Effector memory CD4-positive, alpha-beta T cell (primary cell): ENCODE measurements at places on chromosomes 16 and 17.

- H3K4me3 ChIP-seq: no peak overlapping the region
- no peak for DNase-seq
- H3K27me3 ChIP-seq: no peaks in the 10 kb centered on the region
- H3K27ac ChIP-seq: no peak overlapping the region
- H3K4me1 ChIP-seq: no peaks in the 10 kb centered on the region
These were observed 55.0 kb downstream of the PITPNM3 start for GRCh38 chr17:6501359-6501758.

GRCh38 chr17:74325376-74325742 lies 667 bp upstream of the KIF19 start:
- H3K27ac ChIP-seq: no peak overlapping the region
- H3K4me3 ChIP-seq: peak overlapping the region; percentile 26
- no peak for DNase-seq

DNA sequence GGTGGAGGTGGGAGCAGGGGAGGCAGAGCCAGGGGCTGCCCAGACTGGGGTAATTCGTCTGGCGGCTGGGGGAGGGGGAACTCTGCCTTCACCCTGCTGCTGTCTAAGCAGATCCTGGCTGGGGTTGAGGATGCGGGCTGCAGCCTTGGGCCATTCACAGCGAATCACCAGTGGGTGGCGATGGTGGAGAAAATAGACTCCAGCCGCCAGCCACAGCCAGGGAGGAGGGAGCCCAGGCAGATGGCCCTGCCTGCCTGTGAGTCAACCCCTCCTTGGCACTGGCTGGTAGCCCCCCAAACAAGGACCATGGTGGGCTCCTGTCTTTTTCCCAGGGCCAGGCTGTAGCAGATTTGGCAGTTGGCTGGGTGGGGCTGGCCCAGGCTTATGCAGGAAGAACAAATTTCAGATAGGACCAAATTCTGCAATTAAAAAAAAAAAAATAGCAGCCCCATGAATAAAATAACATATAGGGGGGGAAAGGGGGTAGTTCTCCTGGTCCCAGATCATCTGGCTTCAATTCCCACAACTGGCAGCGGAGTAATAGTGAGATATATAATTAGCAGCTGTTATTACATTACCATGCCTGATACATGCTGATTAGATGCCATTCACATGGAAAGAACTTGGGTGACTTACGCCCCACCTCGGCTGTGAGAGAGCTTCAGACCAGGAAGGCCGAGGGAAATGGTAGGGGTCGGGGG lies 41.5 kb upstream of the CDH5 start:
- no peak overlapping the region for H3K4me3 ChIP-seq
- no peaks in the 10 kb centered on the region for H3K36me3 ChIP-seq
- H3K27me3 ChIP-seq: peaks cover 5% of the 10 kb centered on the region
- H3K27ac ChIP-seq: no peak overlapping the region

GRCh38 chr16:88540346-88540977 lies 29.7 kb upstream of the ZC3H18 start:
- H3K4me1 ChIP-seq: peaks cover under 1% of the 10 kb centered on the region
- H3K4me3 ChIP-seq: no peak overlapping the region
- no peak overlapping the region for H3K27ac ChIP-seq
- H3K36me3 ChIP-seq: no peaks in the 10 kb centered on the region
- no peak for DNase-seq

GRCh38 chr17:46115699-46116098 lies 77.5 kb downstream of the KANSL1 start:
- no peak overlapping the region for H3K4me3 ChIP-seq
- no peaks in the 10 kb centered on the region for H3K27me3 ChIP-seq
- DNase-seq: no peak

DNA sequence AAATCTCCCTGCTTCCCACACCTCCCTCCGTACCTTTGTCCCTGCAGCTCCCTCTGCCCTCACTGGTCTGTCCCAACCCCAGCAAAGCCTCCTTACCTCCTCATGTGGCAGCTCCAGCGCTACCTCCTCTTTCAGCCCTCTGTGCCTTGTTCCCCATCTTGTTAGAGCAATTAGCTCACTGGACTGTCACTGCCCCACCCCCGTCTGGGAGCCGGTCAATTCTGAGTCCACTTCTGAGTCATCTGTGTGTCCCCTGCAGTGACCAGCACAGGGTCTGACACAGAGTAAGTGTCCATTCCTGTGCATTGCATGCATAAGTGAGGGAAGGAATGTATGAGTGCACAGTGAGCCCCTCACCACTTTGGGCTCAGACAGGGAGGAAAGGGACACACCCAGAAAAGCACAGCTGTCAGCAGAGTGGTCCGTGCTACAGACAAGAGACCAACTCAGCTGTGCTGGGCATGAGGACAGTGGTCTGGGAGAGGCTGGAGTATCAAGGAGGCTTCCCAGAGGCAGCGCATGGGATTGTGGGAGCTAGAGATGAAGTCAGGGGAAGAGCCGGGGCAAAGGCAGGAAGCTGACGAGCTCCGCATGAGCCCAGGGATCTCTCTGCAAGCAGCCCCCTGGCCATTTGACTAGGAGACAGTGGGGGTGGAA lies 45.9 kb downstream of the PITPNM3 start:
- DNase-seq: no peak
- H3K4me1 ChIP-seq: no peaks in the 10 kb centered on the region
- no peak overlapping the region for H3K27ac ChIP-seq
- H3K27me3 ChIP-seq: no peaks in the 10 kb centered on the region

DNA sequence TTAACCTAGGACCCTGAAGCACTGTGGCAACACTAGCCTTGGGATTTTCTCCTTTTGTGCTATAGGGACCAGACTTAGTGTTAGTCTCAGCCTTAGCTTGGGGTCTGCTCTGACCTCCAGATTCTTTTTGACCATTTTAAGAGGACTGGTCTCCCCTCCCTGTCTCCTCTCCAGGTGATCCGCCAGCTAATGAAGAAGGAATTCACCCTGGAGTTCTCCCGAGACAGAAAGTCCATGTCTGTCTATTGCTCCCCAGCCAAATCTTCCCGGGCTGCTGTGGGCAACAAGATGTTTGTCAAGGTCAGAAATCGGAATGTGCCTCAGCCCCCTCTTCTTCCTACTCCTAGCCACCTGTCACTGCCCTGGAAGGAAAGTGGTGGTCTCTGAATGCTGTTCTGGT lies 19.5 kb downstream of the ATP2A1 start:
- no peaks in the 10 kb centered on the region for H3K4me1 ChIP-seq
- no peak overlapping the region for H3K4me3 ChIP-seq
- no peak for DNase-seq
- H3K27me3 ChIP-seq: no peaks in the 10 kb centered on the region

DNA sequence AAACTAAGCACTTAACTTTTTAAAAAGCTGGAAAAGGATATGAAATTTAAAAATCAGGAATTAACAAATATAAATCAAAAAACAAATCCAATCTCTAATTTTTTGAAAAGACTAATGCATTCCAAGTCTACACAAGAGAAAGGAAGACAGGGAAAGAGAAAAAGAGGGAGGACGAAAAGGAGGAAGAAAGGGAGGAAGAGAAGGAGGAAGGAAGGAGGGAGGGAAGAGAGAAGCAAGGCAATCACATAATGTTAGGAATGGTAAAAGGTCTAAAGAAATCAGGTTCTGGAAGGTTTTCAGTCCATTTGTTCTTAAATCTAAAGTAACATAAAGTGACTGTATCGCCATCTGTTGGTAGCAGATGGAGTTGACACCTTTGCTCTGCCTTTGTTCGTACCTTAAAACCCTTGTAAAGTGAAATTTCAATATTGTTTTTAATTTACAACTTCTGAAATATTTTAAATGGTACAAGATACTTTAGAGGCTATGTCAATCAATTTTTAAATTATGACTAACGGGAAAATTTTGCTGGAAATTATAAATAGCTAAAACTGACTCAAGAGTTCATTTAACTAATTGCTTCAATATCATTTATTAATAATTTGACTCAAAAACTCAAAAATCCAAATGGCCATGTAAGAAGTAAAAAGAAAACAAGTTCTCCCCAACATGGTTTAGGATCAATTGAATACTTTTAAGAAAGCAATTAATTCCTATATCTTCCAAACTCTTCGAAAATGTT lies 20.4 kb upstream of the CDYL2 start:
- no peaks in the 10 kb centered on the region for H3K36me3 ChIP-seq
- H3K27me3 ChIP-seq: no peaks in the 10 kb centered on the region
- DNase-seq: peak; percentile 9
- H3K4me1 ChIP-seq: no peaks in the 10 kb centered on the region
- H3K27ac ChIP-seq: no peak overlapping the region

GRCh38 chr16:630249-630814 lies 453 bp upstream of the WFIKKN1 start:
- H3K27ac ChIP-seq: no peak overlapping the region
- no peak overlapping the region for H3K4me3 ChIP-seq
- peaks cover 11% of the 10 kb centered on the region for H3K36me3 ChIP-seq
- peaks cover 5% of the 10 kb centered on the region for H3K4me1 ChIP-seq
- no peaks in the 10 kb centered on the region for H3K27me3 ChIP-seq

DNA sequence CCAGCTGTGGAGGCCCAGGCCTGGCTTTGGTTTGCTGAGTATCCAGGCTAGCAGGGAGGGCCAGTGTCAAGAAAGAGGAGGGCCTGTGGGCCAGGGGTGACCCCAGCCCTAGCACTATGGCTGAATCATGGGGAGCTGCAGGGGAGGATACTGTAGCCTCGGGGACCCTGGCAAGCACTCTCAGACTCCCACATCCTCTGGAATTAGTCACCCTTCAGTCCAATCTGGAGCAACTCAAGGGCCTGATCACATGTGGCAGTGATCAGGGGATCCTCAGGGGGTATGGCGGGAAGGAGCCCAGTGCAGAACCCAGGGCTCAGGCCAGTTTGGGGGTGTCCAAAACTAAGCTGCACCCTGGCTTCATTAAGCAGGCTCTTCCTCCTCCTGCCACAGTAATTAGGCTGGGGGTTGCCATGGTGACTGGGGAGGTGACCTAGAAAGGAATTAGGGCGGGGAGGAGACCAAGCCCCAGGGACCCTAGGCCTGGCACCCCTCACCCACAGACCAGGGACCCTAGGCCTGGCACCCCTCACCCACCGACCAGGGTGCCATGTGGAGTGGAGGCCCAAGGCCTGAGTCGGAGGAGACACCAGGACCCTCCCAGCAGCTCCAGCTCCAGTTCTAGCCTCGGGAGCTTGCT lies 5.8 kb downstream of the NLGN2 start:
- no peaks in the 10 kb centered on the region for H3K36me3 ChIP-seq
- no peaks in the 10 kb centered on the region for H3K4me1 ChIP-seq
- no peak for DNase-seq

DNA sequence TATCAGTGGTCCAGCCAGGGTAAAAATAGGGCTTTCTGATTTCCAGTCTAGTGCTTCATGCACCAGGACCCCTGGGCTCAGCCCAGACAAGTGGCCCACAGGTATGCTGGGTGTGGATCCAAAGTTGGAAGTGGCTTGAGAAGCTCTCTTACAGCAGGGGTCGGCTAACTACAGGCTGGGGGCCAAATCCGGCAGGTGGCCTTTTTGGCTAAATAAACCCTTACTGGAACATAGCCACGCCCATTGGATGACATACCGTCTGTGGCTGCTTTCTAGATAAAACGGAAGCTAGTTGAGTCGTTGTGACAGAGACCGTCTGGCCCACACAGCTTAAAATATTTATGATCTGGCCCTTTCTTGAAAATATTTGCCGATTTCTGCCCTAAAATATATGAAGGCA lies 119.0 kb upstream of the CDC42EP4 start:
- no peaks in the 10 kb centered on the region for H3K4me1 ChIP-seq
- H3K36me3 ChIP-seq: no peaks in the 10 kb centered on the region
- DNase-seq: no peak
- no peaks in the 10 kb centered on the region for H3K27me3 ChIP-seq
- H3K4me3 ChIP-seq: no peak overlapping the region

GRCh38 chr17:57242148-57242547 lies 14.2 kb upstream of the MSI2 start:
- no peak for DNase-seq
- no peaks in the 10 kb centered on the region for H3K27me3 ChIP-seq

- H3K36me3 ChIP-seq: no peaks in the 10 kb centered on the region
- no peaks in the 10 kb centered on the region for H3K27me3 ChIP-seq
- no peaks in the 10 kb centered on the region for H3K4me1 ChIP-seq
- no peak overlapping the region for H3K27ac ChIP-seq
- no peak for DNase-seq
These were observed 200.9 kb upstream of the N4BP1 start for GRCh38 chr16:48810803-48811453.

- H3K36me3 ChIP-seq: no peaks in the 10 kb centered on the region
- H3K27ac ChIP-seq: peak overlapping the region; percentile 77
- peaks cover 73% of the 10 kb centered on the region for H3K4me1 ChIP-seq
- H3K27me3 ChIP-seq: no peaks in the 10 kb centered on the region
- DNase-seq: peak; percentile 87
These were observed 27.8 kb downstream of the TK2 start for GRCh38 chr16:66521951-66522771.

- H3K36me3 ChIP-seq: peaks cover 41% of the 10 kb centered on the region
- H3K27me3 ChIP-seq: no peaks in the 10 kb centered on the region
- H3K4me1 ChIP-seq: no peaks in the 10 kb centered on the region
- H3K27ac ChIP-seq: no peak overlapping the region
- no peak overlapping the region for H3K4me3 ChIP-seq
These were observed 26.6 kb downstream of the LIG3 start for GRCh38 chr17:35006961-35007360.

DNA sequence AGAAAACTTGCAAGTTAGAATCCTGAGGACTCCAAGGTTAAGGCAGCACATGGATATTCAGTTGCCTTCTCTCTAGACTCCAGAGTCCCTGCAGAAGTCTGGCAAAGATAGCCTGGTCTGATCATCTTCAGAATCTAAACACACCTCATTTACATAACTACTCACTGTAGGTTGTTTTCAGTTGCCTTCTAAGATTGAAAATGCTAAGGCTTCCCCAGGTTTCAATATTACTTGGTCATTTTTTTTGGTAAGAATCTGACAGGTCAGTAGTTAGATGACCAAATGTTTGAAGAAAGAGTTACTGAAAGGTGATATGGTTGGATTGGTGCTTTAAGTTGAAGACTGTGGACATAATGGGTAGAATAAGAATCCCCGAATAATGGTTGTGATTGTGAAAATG lies 205.4 kb upstream of the KCNJ16 start:
- no peak overlapping the region for H3K27ac ChIP-seq
- H3K36me3 ChIP-seq: no peaks in the 10 kb centered on the region
- DNase-seq: no peak
- no peaks in the 10 kb centered on the region for H3K27me3 ChIP-seq
- no peak overlapping the region for H3K4me3 ChIP-seq

DNA sequence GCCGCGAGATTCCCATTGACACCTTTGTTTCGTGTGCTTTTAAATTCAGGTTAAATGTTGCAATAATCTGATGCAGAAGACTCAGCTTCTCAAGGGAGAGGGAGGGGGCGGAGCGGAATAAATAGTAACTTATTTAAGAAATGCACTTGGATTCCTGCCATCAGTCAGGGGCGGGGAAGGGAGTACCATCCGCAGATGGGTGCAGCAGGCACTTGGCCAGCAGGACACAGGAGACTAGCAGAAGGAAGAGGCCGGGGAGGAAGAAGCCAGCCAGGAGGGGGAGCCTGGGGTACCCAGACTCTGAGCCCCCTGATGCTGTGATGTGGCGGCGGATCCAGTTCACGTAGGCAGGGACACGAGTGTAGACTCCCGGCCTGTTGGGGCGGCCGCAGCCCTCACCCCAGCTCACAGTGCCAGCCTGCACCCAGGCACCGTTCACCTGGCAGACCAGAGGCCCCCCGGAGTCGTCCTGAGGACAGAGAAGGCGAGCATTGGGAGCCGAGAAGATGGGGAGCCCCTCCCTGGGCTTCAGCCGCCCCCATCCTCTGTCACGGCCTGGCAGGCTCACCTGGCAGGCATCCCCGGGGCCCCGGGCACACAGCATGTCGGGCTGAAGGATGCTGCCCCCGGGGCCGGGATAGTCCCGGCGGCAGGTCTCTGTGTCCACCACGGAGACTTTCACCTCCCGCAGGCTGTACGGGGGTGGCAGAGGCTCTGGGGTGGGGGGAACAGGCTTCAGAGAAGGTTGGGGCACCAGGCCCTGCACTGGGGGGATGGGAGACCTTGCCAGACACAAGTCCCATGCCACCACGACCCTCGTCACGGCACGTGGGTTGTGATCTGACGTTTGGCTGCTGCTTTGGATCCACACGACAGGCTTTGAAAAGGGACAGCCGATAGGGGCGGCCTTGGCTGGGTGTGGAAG lies 3.2 kb downstream of the TPSG1 start:
- H3K4me1 ChIP-seq: no peaks in the 10 kb centered on the region
- DNase-seq: no peak
- no peaks in the 10 kb centered on the region for H3K36me3 ChIP-seq
